NCI-H1436 (cell line): ENCODE measurements at places on chromosomes 5 and 9.

- DNase-seq, result no peak
These were observed 175.5 kb upstream of the SLC30A5 start for GRCh38 chr5:68918306-68918705.

DNA sequence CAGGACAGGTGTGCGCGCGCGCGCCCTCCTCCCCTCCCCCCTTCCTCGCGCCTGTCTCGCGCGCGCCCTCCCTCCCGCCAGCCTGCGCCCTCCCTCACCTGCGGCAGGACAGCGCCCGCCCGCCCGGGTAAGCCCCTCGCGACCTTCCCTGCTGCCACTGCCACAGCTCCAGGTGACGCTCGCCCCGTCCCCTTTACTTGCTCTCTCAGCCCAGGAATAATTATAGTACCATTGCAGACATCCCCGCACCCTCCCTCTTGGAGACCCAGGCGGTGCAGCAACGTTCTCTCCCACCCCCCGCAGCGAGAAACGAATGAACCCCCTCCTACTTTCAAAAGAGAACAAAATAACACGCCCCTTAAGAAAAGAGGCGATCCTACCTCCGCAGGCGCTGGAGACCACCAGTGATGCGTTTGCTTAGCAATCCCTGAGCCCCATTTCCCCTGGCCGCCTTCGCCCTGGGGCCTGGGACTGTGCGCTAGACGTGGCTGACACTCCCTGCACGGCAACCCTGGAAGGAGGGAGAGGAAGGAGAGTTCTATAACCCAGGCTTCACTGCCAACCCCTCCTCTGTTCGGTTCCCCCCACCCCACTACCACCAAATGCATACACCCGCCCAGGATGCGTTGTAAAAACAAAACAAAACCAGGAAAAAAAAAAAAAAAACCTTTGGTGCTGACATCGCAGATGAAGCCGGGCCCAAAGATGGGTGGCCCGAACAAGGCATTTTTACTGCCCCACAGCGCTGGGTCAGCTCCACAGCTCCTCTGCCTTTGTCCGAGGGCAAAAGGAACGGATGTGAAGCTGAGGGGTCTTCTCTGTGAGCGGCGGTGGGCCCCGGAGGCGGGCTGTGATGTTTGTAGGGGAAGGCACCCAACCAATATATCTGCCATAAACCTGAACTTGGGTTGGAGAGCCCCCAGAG, 5.6 kb upstream of the PURA start:
- DNase-seq, result no peak

DNA sequence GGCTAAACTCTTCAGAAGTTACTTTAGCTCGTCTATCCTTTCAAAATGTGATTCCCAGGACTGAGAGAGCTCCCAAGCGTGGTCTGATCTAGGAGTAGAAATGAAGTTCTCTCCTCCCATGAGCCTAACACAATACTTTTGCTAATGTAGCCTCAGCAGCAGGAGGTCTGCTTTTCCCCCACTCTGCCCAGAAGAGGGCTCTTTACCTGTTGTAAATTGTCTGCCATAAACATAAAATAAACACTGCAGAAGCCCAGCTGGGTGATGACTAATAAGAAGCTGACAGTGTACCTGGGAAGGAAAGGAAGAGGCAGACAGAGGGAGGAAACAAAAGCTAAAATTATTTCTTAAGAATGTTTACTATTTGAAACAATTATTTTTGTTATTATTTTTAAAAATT, 15.4 kb downstream of the SLC36A3 start:
- DNase-seq, result peak; percentile 7

DNA sequence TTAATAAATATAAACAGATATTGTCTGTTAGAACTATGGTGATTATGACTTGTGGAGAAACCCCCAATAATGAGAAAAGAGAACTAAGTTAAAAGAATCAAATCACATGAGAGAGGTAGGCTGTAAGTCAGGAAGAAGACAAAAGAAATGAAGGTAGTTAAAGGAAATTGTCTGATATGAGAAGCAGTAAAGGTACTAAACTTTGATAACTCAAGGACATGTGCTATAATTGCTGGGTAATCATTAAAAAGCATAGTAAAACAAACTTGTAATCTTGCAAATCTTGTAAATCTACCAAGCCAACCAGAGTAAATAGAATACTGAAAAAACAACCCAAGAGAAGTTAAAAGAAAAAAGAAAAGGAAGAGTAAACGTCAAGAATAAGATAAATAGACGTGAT, 207.0 kb upstream of the CTNND2 start:
- no peak for DNase-seq

DNA sequence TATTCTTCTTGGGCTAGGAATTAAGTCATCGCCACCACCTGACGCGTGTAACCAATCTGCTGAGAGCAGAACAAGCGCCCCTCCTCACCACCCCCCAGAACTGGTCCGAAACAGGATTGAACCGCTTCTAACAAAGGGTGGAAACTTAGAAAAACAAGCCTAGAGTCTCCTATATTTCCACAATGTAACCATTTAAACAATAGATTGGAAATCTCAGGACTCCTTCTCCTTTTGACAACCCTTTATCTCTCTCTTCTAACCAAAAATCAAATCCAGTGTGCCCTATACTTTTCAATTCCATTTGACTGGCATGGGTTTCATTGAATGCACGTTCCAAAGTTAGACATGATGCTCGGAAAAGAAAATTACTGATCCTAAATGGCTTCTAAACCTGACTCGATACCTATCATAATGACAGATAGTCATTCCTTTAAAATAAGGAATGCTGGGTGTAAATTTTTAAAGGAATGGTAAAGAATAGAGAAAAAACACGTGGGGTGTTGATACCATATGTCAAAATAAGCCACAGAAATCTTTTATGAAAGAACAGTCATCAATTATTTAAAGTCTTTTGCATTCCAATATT, 1.2 kb downstream of the ARRDC3 start:
- peak; percentile 76 for DNase-seq

DNA sequence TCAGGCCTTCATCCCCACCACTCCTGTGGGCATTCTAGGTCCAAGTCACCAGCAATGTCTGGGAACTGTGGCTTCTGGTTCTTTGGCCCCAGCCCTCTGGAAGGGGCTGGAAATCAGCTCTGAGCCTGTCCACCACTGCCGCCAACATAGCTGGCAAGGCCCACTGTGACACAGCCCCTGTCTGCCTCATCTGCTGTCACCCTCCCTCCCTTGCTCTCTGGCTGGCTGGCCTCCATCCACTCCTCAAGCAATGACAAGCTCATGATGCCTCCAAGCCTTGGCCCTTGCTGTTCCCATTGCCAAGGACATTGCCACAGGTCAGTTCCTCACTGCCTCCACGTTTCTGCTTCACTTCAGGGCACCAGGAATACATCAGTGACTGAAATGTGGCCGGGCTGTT, 93.7 kb downstream of the LHX2 start:
- no peak for DNase-seq

GRCh38 chr9:21028466-21028865, 3.0 kb downstream of the HACD4 start:
- no peak for DNase-seq
